ENCODE measurements at places on chromosomes 11 and 22.

GRCh38 chr22:28141614-28142013, 222.6 kb upstream of the PITPNB start:
- no peak for DNase-seq

DNA sequence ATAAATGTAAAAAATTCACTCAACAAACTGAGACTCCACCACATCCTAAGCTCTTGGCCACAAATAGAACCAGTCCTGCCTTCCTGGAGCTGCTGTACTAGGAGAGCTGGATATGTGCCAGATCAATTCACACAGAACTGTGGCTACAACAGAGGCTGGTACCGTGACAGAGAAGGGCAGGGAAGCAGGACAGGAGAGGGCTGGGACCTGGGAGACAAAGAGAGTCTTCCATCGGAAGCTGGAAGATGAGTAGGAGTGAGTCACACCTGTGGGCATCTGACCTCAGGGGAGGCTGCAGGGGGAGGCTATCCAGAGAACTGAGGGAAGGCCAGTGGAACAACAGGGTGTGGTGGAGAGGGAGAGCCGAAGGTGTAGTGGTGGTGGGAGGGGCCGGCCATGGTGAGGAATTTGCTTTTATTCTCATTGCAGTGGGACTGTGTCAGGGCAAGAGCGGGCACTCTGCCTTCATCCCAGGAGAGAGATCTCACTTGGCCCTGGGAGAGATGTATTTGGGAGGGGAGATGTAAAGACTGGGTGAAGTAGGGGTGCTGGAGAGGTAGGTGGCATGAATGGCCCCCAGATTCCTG, 1.9 kb upstream of the LTBP3 start:
- no peak for DNase-seq

GRCh38 chr11:3902441-3902840, 47.0 kb downstream of the STIM1 start:
- DNase-seq, result no peak

- no peak for DNase-seq
Measured at GRCh38 chr11:9762531-9762930, 98.7 kb downstream of the SWAP70 start.

DNA sequence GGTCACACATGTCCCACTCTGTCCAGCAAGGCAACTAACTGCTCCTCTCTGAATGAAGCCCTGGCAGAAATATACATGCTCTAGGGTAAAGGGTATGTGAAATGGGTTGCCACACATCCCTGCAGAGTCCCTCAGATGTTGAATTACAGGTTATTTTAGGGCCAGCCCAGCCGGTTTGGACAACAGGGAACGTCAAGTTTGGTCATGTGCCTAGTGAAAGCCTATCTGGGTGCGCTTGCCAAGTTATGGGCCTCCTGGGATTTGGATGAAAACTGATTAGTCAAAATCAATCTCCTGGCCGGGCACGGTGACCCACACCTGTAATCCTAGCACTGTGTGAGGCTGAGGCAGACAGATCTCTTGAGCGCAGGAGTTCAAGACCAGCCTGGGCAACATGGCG, 10.4 kb downstream of the AP1B1 start:
- no peak for DNase-seq

GRCh38 chr11:85665733-85666132, 804 bp upstream of the CREBZF start:
- no peak for DNase-seq

DNA sequence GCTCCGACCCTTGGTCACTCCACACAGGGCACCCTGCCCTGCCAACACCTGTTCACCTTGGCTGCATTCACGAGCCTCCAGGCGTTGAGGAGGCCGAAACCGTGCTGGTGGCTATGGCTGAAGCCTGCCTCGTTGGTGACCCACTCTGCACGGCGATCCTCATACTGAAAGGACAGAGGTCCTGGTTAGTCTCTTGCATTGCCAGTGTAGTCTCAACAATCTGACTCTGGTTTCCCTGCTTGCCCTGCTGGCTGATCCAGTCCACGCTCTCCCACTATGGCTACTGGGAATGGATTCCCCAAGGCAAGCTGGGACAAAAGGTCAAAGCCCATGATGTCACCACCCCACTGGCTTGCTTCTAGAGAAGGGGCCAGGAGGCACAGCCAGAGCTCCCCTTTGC, 12.9 kb downstream of the PCSK7 start:
- DNase-seq, result no peak

GRCh38 chr11:106625566-106625965, 392.7 kb downstream of the GUCY1A2 start:
- DNase-seq, result no peak

GRCh38 chr11:81004576-81004975, 1563.7 kb upstream of the TENM4 start:
- DNase-seq, result no peak

DNA sequence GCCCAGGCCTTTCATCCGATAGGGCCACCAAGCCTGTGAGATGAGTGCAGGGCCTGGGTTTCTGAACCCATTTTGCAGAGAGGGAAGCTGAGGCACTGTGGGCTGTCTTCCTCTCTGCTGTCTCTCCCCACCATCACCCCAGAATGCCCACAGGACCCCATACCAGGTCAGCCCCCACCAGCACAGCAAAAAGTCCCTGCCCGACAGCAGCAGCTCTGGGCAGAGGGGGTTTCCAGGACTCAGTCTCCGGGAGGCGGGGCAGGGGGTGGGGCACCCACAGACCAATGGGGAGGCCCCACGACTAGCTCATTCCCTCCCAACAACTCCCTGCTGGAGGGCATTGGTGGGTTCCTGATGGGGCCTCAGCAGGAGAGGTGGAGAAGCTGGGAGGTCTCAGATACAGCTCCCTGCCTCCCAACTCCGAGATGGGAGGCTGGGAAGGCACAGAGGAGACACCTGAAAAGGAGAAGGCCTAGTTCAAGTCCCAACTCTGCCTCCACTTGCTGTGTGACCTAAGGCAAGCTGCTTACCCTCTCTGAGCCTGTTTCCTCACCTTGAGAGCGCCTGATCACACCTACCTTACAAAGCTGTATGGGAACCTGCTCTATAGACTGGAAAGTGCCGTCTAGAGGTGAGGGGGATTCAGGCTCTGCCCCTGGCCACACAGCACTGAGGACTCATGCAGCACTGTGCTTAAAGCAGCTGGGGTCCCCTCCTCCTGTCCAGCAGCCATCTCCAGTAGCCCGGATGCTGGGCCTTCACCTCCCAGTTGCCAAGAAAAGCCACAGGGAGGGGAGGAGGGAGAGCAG, 3.5 kb downstream of the CBX7 start:
- peak; percentile 68 for DNase-seq

DNA sequence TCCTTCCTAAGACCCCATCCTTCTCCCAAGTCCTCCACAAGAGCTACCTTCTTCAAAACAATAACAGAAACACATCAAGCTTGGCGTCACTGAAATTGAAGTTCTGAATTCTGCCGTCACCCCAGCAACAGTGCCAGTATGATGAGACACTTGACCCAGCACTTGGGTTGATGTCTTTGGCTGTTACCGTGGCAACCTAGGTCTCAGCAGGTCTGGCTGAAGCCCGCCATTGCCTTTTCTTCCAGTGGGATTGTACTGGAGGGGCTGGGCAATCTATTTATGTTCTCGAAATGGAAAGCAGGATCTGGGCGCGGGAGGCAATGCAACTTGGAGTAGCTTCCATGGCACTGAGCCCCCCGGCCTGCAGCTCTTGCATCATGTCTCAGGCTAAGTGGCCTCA, 23.8 kb downstream of the NPTXR start:
- no peak for DNase-seq

GRCh38 chr11:43360361-43361032, 1.8 kb downstream of the TTC17 start:
- DNase-seq, result no peak

DNA sequence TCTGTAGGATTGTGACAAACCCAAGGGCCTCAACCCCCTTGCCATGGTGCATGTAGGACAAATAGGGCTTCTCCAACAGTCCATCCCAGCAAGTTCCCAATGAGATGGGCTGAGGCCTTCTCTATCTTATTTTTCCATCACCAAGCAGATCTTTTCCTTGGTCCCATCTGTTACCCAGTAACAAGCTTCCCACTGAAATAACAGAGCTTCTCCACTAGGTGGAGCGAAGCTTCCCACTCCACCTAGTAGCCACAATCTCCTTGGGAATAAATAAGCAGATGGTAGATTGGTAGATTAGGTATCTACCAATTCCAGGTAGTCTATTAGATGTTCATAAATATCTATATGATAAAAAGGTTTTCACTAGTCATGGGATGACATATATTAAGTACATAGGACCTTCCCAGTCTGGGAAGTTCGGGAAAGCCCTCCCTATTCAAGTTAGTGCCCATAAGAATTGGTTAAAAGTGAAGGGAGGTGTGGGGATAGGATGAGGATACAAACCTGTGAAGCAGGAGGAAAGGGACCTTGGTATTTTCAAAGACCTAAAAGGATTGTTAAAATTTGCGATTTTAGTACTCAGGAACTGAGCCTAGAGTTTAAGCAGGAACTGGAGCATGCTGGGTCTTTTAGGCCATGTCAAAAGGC, 5.9 kb upstream of the OR52L1 start:
- no peak for DNase-seq

DNA sequence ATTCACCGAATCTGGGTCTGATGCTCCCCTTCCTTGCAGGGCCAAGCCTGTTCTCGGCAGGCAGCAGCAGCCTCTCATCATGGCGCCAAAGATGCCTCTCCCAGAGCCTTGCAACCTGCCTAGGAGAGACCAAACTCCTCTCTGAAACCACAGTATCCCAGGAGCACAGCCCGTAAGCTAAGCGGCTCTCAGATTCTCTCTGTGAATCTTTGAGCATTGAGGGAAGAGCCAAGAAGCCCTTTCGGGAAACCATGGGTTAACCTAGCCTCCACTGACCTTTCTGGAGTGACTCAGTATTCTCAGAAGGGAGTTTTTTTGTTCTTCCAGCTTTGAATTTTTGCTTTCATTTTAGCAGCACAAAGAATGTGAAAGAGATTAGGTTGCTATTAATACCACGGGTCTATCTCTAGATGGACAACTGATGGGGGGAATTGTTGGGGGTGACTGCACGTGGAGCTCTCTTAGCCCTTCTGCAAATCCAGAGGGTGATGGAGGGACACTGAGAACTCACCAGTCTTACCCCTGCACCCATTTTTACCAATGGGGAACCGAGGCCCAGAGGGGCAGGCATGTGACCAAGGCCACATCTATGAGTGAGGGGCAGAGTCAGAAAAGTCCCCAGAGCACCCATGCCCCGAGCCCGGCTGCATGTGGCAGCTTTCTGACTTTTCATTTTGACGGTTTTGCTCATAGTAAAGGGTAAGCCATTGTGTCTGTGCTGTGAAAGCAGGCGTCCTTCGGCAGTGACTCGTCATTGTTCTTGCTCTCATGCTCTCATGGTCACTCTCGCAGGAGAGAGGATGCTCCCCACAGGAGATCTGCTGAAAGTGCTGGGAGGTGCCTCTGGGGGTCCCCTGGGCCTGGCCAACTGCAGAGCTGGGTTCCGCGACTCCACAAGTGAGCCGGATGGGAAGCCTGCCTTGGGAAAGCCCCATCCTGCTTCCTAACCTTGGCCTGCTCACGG, 36.0 kb downstream of the IRAG1 start:
- peak; percentile 40 for DNase-seq

GRCh38 chr11:11604370-11604990, 17.3 kb downstream of the GALNT18 start:
- no peak for DNase-seq

- no peak for DNase-seq
Measured at GRCh38 chr11:45724153-45724552, 58.7 kb upstream of the CHST1 start.

GRCh38 chr11:103731670-103732069, 304.8 kb upstream of the DDI1 start:
- no peak for DNase-seq

- no peak for DNase-seq
Measured at GRCh38 chr11:82899186-82899820, 927 bp downstream of the PRCP start.

DNA sequence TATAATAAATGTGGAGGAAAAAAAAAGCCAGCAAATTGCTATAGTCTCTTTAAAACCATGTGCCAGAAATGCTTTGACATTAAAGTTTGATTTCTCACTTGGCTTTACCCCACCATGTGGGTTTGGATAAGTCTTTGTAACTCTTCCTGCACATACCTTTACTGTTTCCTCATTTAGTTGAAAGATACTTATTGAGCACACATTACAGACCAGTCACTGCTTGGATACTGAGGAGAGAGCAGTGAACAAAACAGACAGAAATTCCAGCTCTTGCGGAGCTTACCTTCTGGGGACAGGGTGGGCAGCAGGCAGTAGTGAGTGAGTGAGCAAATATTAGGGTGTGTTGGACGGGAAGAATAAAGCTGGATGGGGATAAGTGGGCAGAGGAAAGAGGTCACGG, 13.7 kb downstream of the PACS1 start:
- DNase-seq, result no peak

GRCh38 chr11:11148104-11148509, 204.9 kb downstream of the CSNK2A3 start:
- DNase-seq, result no peak

- no peak for DNase-seq
Measured at GRCh38 chr22:50700387-50701075, 27.9 kb downstream of the SHANK3 start.

GRCh38 chr11:24155792-24156191, 341.1 kb upstream of the LUZP2 start:
- DNase-seq, result no peak

DNA sequence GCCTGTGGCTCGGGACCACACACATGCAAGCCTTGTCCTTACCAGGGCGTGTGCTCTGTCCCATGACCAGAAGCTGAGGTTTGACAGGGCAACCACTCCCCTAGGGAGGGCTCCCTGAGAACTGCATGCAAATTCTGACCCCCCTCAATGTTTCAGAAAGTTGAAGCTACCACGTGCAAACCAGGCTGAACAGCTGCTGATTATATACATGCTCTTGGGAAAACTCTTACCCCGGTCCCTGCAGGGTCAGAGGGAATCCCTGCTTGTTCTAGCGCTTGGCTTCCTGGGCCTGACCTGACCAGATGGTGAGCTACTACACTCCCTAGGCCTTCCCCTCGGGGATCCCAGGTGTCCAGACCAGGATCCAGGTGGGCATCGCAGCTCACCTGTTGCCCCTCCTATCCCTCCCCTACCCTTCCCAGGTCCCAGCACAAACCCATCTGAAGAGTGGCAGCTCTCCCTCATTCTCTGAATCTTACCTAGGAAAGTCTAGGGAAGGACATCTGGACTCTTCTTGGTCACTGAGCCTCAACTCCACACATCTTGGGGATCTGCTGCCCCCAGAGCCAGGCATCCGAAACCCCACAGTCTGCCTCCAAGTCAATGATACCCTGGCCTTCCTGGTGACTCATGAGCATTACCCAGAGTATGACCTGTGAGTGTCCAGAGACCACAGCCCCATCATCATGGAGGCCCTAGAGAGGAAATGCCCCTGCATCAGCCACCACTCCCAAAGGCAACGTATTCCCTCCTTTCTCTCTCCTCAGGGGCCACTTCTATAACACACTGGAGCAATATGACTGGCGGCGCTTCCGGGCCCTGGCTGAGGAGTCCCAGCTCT, 61.5 kb downstream of the BTG4 start:
- no peak for DNase-seq

All from activated CD4-positive, CD25-positive, alpha-beta regulatory T cell treated with anti-CD3 and anti-CD28 coated beads, Interleukin-2, amount 50 U/mL, for 72 hours (primary cell).